ENCODE measurements at places on chromosomes 5 and 9. TPM values are rescaled to one million over a fixed set of nuclear protein-coding genes. Genes with fewer than 3 reads are reported as not detected.
A peak's percentile ranks its signal among the peaks of the same experiment; 100 is the strongest.

GRCh38 chr9:69549310-69550202, 122.6 kb downstream of the APBA1 start:
- DNase-seq = peak; percentile 36

DNA sequence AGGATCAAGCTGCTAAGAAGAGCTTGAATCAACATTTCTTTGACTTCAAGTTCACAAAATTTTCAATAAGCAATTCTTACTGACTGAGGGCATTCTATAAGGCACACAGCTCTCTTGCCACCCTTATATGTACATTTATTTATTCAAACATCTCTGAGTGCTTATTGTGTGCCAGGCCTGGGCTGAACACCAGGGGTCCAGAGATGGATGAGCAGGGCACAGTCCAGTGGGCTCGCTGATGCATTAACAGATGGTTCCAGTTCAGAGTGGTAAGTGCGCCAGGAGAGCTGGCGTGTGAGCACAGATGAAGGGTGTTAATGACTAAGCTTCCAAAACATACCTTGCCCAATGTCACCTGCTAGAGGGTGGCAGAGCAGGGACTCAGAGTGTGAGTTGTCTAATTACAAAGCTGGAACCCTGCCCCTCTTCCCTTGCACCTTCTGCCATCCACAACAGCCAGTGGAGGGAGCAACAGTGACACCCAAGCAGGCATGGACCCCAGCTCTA, 24.6 kb downstream of the ALG2 start:
- no peak for DNase-seq

- no peak for DNase-seq
Observed at GRCh38 chr9:106482733-106483132, 380.2 kb upstream of the ZNF462 start.

- no peak for DNase-seq
Observed at GRCh38 chr9:135244271-135245221, 157.1 kb downstream of the OLFM1 start.

DNA sequence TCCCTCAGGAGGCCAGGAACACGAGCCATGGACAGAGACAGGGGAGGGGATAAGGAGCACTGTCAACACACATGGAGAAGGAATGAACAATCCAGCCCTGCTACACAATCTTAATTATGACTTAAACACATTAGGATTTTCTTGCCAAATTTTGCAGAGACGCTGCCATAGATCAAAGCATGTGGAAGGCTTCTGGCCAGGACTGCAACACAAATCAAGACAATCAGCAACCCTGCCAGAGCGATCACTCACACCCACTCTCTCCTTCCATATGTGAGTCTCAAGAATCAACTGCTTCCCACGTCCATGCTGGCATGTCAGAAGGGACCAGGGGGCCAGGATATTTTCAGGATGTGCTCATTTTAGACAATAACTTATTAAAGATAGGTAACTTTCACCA, 85.6 kb downstream of the ROR2 start:
- DNase-seq = no peak

BHMT gene
- not detected for total RNA-seq

DNA sequence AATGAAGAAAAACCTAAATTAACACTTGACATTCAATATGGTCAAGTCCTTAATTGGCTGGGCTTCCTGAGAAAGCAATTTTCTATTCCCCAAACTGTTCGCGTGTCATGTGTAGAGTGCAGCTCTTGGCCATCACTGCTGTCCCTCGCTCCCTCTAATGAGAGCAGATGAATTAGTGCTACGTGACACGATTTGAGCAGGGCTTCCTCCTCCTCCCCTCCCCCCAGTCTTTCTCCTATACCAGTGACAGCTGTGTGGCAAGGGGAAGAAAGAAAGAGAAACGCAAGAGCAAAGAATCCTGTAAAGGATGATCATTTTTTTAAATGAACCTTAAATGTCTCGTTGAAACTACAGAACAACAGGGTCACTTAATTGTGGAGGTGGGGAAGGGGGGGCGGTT, 159.6 kb downstream of the BNC2 start:
- no peak for DNase-seq

- no peak for DNase-seq
Observed at GRCh38 chr5:33465120-33465519, 24.4 kb downstream of the TARS1 start.

DNA sequence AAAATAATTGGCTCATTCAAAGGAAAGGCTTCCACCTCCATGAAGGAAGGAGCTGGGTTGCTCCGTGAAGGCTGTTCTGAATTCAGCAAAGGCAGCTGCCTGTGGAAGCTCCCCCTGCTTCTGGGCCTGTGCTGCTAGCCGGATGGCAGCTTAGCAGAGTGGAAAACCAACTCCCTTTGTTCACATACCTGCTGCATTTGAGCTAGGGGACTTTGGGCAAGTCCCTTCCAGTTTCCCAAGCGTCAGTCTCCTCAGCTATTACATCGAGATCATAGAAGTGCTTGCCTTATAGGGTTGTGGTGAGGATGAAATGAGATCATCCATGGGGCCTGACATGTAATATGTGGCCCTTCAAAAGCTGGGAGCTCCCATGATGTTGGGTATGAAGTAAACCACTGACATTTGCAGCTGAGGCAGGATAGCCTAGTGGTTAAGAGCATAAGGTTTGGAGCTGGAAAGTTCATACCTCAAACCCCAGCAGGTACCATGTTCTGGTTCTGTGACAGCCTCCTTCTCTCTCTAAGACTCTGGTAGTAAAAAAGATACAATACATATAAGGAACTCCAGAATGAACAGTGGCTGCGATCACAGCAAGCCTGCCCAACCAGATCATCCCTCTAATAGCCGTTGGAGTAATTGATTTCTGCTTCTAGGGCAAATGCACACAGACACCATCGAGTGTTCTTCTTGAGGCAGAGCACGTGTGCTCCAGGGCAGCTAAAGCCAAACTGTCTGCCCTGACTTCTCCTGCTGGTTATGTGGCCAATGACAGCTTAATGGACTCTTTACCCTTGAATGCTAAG, 11.0 kb upstream of the DENND1A start:
- no peak for DNase-seq

SLC6A18 gene
- not detected for total RNA-seq

DNA sequence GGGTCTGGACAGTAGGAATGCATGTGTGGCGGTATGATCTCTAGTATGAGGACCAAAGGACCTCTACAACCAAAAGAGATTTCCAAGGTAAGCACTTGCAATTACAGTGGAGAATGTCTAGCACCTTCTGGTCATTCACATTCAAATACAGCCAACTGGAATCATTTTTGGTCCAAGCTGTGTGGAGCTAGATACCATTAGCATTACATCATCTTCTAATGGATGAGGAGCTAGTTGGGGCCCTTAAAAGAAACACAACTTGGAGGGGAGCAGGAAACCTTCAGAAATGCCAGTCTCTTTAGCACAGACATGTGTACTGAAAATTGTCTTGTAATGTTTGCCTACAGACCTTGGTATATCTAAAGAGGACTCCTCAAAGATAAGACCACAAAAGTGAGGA, 244.7 kb downstream of the BNC2 start:
- DNase-seq = peak; percentile 47

DNA sequence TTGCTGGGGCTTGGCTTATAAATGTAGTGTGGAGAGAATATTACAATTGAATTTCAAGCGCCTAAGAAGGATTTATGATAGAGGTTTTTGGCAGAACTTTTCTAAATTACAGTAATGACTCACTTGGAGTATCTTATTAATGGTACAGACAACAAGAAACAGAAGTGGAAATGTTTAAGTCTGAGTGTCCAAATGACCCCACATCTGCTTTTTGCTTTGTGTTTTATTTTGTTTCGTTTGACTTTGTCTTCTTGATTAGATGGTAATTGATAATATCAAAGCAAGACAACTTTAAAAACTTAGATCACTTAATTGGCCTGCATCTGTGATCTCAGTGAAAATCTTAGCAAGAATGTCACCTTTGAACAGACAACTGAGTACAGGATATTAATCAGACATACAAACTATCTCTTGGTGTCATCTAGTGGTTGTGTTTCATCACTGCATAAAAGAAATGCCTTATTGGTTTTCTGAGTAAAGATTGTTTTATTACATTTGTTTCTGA, 577.4 kb downstream of the ISL1 start:
- DNase-seq = no peak

- no peak for DNase-seq
Observed at GRCh38 chr5:150397146-150397781, 15.4 kb downstream of the CD74 start.

OR1Q1 gene
- total RNA-seq = not detected
